ENCODE measurements at places on chromosomes 6 and 20. TPM values are rescaled to one million over a fixed set of nuclear protein-coding genes. Genes with fewer than 3 reads are reported as not detected.
A peak's percentile ranks its signal among the peaks of the same experiment; 100 is the strongest.

DNA sequence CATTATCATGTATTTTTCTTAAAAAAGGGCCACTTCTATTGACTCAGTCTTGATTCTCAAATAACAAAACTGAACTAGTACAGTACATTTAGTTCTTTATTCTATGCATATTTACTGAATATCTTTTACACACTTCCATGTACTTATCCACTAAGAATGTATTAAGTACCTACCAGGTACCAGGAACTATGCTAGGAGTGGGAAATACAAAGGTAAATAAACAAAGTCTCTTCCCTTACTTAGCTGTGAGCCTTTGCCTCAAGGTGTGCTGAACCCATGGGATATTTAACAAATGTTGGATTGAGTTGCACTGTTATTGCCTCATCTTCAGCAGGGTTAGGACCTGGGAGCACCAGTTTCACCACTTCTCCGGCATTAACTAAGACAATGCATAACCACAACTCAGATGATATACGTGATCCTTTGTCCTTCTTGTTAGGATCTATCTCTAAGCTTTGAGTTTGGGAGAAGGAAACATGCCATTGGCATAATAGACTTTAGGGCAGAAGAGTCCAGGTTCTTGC is 533.9 kb downstream of the TFAP2B start:
- H3K36me3 ChIP-seq: no peaks in the 10 kb centered on the region
- no peak for DNase-seq
- no peak overlapping the region for H3K27ac ChIP-seq
- no peaks in the 10 kb centered on the region for H3K27me3 ChIP-seq
- H3K4me1 ChIP-seq: no peaks in the 10 kb centered on the region

DNA sequence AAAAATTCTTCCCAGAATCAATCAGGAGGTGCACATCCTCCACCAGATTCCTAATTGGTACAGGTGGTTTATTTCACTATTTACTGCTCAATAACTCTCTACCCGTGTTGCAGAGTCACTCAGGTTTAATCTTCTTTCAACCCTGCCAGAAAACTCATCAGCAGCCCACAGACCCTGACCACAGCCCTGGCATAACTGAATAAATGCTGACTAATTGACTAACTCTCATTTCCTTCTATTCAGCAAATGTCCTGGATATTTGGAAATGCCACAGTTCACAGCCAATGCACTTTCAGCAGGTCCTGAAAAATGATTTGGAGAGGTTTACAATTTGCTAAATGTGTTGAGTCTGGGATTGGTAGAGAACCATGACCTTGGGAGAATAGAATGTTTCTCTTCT is 62.3 kb downstream of the TRMT6 start:
- H3K36me3 ChIP-seq: no peaks in the 10 kb centered on the region
- no peak for DNase-seq
- no peaks in the 10 kb centered on the region for H3K4me1 ChIP-seq
- H3K27me3 ChIP-seq: no peaks in the 10 kb centered on the region
- no peak overlapping the region for H3K27ac ChIP-seq

Gene PSORS1C1
- total RNA-seq: 0.40 TPM

GRCh38 chr6:100078509-100078908 is 84.5 kb upstream of the MCHR2 start:
- peak; percentile 6 for DNase-seq
- H3K36me3 ChIP-seq: no peaks in the 10 kb centered on the region
- H3K4me3 ChIP-seq: no peak overlapping the region
- H3K27ac ChIP-seq: no peak overlapping the region
- peaks cover 5% of the 10 kb centered on the region for H3K27me3 ChIP-seq
- H3K4me1 ChIP-seq: no peaks in the 10 kb centered on the region

- H3K4me1 ChIP-seq: peaks cover 14% of the 10 kb centered on the region
- H3K36me3 ChIP-seq: no peaks in the 10 kb centered on the region
- DNase-seq: no peak
- H3K27ac ChIP-seq: no peak overlapping the region
Observed at GRCh38 chr6:15132167-15132566, 113.7 kb upstream of the JARID2 start.

- no peaks in the 10 kb centered on the region for H3K27me3 ChIP-seq
- DNase-seq: no peak
- H3K36me3 ChIP-seq: peaks cover 8% of the 10 kb centered on the region
- no peaks in the 10 kb centered on the region for H3K4me1 ChIP-seq
- H3K27ac ChIP-seq: no peak overlapping the region
Observed at GRCh38 chr6:96990462-96990861, 65.9 kb downstream of the KLHL32 start.

- no peaks in the 10 kb centered on the region for H3K36me3 ChIP-seq
- H3K27ac ChIP-seq: no peak overlapping the region
- no peak for DNase-seq
- H3K4me3 ChIP-seq: no peak overlapping the region
- no peaks in the 10 kb centered on the region for H3K27me3 ChIP-seq
- H3K4me1 ChIP-seq: no peaks in the 10 kb centered on the region
Observed at GRCh38 chr6:112196306-112196705, 58.1 kb downstream of the LAMA4 start.

DNA sequence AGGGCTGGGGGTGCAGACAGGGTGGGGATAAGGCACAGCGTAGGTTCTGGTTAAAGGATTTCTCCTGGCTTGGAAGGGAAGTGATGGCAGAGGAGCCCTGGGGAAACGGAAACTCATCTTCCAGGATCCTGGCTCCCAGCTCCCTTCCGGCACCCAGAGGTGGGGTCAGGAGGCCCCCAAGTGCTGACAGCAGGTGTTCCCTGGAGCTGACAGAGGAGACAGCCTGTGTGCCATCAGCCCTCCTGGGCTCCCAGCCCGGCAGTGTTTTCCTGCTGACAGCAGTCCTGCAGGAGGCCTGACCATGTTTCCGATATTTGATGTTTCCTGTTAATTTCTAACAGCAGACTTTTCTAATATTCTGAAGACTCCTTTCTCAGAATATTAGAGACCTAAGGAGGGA is 277.3 kb downstream of the TAF4 start:
- H3K36me3 ChIP-seq: no peaks in the 10 kb centered on the region
- no peaks in the 10 kb centered on the region for H3K4me1 ChIP-seq
- H3K27ac ChIP-seq: no peak overlapping the region
- H3K4me3 ChIP-seq: no peak overlapping the region

Measured in activated naive CD4-positive, alpha-beta T cell treated with anti-CD3 and anti-CD28 coated beads for 36 hours (primary cell).